ENCODE measurements at places on chromosomes 16 and 17.
A peak's percentile ranks its signal among the peaks of the same experiment; 100 is the strongest.

GRCh38 chr16:75092777-75093176 is 23.8 kb downstream of the LDHD start:
- DNase-seq: no peak

- DNase-seq: no peak
These were observed 105.1 kb upstream of the TNRC6C start for GRCh38 chr17:77853191-77853977.

GRCh38 chr17:51912939-51913338 is 245.6 kb downstream of the CA10 start:
- DNase-seq: no peak

DNA sequence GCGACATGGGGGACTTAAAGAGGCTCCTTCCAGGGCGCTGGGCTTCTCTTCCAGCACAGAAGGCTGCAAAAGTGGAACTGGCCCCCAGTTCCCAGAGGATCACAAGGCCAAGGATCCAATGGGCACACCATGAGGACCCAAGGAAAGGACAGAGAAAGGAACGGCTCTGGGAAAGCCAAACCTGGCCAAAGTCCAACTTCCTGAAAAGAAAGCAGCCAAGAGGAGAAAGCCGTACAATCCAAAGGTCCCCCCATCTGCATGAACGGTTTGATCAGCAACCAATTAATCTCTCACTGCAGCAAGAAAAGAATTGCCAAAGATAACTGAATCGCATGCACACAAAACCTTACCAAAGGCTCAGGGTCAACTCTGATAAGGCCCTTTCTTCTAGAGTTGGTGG is 19.8 kb upstream of the ICAM2 start:
- DNase-seq: no peak

- no peak for DNase-seq
These were observed 1.7 kb downstream of the ADORA2B start for GRCh38 chr17:15946611-15947120.

GRCh38 chr16:10514369-10515055 is 65.9 kb downstream of the EMP2 start:
- peak; percentile 24 for DNase-seq

GRCh38 chr16:64475627-64476351 is 646.1 kb downstream of the CDH11 start:
- DNase-seq: peak; percentile 71

DNA sequence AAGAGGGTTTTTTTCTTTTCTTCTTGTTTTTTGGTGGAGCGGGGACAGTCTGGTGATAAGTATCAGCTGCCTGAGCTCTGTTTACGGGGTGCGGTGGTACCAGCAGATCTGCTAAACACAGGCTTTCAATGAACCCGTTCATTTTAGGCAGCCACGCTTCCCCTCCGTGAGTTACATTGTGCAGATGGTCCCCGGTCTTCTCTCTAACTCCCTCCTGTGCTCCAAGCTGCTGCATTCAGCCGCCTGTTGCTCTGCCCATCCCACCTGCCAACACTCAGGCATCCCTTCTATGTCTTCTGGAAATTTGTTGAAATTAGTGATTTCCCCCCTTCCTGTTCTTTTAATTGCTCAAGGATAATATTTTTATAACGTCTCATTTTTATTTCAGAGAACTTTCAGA is 82.1 kb upstream of the ELAC2 start:
- DNase-seq: no peak

DNA sequence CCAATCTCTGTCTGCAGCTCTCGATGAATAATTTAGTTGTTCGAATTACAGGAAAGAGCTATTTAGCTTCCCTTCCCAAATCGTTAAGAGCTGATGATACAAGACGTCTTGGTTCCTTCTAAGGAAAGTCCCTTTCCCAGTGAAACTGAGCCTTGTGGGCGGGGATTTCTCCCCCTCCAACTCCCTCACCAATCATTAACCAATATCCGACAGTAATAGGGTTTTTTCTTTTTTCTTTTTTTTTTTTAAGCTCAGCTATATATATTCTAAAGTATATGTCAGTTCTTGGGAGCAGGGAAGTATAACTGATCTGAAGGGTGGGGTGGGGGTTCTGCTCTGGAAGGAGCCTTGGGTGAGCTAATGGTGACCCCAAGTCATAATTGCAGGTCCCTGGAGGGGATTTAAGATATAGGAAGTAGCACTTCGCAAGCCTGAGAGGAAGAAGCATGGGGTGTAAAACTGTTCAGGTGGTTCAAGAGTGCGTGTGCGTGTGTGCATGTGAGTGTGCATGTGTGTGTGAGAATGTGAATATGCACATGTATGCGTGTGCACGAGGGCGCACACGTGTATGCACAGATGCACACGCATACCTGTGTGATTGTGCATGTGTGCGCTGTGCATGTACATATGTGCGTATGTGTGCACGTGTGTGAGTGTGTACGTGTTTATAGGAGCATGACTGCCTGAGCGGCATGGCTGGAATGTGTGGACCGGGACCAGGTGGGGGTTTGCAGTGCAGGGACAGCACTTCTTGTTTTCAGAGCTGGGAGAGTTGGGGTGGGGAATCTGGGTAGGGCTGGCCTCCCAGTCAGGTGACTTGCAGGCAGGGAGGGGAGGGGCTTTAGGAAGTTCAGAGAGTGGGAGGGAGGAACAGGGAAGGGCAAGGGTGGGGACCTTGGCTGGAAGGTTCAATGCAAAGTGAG is 42.7 kb downstream of the SOCS3 start:
- no peak for DNase-seq

DNA sequence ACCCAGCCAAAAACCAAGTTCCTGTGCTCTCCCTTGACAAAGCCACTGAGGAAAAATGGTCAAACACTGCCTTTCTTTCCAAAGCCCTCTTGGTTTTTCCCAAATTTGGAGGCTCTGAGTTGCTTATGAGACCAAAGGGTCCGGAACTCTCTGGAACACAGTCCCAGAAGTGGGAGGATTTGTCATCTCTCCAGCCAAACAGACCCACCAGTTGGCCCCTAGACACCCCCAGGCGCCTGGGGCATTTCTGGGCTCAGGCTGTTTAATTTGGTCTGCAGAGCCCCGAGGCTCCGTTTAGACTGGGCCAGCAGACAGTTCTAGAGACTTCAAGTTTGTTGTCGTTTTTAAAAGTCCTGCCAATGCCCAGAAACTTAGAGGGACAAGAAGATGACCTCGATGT is 239.1 kb downstream of the SEC14L1 start:
- DNase-seq: no peak

DNA sequence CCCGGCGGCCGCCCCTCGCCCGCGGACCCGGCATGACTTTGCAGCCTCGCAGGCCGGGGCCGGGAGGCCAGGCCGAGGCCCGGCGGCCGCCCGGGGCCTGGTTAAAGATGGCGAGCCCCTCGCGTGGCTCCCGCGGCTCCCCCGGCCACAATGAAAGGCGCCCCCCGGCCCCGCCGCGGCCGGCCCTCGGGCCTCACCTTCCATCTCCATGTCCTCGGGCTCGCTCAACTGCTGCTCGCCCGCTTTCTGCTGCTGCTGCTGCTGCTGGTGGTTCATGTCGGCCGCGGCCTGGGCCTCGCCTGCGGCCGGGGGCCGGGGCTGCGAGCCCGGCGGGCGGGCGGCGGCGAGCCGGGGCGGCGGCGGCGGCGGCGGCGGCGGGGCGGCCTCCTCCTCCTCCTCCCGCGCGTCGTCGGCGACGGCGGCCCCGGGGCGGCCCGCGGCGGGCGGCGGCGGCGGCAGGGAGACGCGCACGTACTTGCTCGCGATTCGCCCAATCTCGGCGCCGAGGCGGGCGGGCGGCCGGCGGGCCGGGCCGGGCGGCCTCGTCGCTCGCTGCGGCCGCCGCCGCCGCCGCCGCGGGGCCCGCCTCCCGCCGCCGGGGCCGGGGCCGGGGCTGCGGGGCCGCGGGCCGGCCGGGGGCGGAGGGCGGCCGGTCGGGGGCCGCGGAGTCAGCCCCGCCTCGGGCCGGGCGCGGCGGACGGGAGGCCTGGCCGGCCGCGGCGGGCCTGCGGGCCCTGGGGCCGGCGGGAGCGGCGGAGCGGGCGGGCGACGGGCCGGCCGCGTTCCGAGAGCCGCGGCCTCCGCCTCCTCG is 491 bp downstream of the USP7 start:
- DNase-seq: no peak

DNA sequence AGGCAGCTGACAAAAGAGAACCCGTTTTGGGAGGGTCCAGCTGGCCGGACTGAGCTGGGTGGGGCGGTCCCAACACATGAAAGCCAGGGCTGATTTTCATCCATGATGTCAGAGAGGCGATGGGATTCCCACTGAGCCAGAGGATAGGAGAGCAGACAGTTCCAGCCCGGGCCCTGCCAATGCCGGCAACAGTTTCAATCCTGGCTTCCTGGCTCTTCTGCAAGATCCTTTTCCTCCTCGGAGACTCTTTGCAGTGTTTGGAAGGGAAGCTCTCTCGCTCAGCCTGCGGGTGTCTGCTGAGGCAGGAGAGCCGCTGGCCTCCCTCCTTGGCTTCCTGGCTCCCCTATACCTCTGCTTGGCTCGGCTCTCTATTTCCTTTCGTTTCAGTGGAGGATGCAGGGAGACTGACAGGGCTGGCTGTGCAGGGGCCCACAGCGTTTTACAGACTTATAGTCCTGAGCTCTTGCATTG is 145.5 kb upstream of the SOX9 start:
- peak; percentile 31 for DNase-seq

DNA sequence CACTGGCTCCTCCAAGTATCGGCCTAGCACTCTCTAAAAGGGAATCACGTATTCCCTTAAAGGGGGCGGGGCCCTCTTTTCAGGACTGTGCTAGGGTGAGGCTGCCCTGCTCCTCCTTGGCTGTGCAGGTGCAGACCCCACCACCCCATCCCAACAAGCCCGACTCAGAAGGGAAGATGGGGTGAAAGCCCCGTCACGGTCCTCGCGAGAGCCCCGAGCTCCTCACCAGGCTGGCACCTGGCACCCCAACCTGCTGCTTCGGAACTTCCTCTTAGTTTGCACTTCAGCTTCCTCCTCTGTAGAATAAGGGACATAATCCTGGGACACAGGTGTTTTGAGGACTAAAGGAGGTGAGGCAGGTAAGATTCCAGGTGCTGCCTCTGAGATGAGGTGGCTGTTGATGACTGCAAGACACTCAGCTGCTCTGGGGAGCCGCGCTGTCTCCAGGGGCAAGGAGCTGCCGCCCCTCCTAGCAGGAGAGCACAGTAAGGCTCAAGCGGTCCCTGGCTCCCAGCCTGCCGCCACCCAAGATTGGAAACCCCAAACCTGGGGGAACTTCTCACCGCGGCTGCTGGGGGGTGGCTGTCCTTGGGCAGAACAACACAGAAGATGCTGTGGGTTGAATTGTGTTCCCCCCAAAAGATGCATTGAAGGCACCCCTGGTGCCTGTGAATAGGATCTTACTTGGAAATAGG is 88.8 kb downstream of the MGAT5B start:
- no peak for DNase-seq

DNA sequence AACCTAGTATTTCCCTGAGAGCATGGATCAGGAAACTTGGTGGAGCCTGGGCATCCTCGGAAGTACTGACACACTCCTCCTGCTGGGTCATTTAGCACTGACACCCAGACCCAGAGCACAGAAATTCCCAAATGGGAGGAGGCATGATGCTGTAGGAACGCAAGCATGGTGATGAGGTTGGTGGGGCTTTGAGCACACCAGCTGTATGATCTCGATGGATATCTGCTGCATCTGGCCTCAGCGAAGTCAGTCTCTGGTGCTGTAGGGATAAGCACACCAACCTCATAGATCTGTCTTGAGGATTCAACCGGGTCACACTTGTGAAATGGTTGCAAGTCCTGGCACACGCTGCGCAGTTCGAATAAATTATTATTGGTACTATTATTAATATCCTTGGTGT is 52.5 kb downstream of the SHISA6 start:
- DNase-seq: no peak

GRCh38 chr17:64335486-64335885 is 55.2 kb downstream of the PECAM1 start:
- DNase-seq: no peak

GRCh38 chr17:6173653-6174052 is 103.5 kb downstream of the WSCD1 start:
- no peak for DNase-seq

DNA sequence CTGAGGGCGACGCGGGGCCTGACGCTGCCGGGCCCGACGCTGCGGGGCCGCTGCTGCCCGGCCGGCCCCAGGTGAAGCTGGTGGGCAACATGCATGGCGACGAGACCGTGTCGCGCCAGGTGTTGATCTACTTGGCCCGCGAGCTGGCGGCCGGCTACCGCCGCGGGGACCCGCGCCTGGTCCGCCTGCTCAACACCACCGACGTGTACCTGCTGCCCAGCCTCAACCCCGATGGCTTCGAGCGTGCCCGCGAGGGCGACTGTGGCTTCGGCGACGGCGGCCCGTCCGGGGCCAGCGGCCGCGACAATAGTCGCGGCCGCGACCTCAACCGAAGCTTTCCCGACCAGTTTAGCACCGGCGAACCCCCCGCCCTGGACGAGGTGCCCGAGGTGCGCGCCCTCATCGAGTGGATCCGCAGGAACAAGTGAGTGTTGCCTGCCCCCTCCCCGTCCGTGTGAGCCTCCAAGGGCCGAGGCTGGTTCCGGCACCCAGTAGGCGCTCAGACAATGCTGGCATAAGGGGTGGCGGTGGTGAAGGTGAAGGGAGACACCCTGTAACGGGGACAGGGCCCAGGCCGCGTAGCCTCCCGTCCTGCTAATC is 676 bp downstream of the CPD start:
- DNase-seq: no peak

DNA sequence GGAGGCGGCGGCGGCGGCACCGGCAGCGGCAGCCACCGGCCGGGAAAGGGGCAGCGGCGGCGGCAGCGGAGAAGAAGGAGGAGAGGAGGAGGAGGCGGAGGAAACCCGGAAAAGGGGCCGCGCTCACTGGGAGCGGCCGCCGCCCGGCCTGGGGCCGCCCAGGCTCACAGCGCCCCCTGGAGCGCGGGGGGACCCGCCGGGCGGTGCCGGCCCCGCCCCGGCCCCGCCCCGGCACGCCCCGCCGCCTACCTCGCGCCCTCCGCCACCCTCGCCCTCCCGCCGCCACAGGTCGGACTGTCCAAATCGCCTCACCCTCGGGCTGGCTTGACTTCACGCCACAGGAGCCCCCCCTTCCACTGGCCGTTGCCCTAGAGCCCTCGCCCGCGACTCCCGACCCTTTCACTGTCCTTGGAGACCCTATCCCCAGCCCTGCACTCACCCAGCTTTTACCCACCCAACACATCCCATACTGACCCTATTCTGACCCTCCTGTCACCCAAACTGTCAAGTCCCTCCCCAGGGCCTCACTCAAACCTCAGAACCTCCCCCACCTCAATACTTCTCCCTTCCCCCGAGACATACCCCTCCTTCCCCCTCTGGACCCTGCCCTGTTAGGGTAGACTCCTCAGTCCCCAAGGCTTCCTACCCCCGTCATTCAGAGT is at the start of gene CSNK2A2:
Gene CSNK2A2, minus strand, starts transcription at position 85 of the 662 bp plus-strand sequence. CDS start 370 bp downstream, outside the sequence.
- peak; percentile 4 for DNase-seq

All from skeletal muscle cell (primary cell).